ENCODE measurements at places on chromosomes 12 and 14. TPM values are rescaled to one million over a fixed set of nuclear protein-coding genes. Genes with fewer than 3 reads are reported as not detected.

Gene FBLN5
- 0.27 TPM for polyA plus RNA-seq

- no peaks in the 10 kb centered on the region for H3K36me3 ChIP-seq
- peaks cover 13% of the 10 kb centered on the region for H3K4me1 ChIP-seq
- no peaks in the 10 kb centered on the region for H3K27me3 ChIP-seq
- no peak overlapping the region for H3K4me3 ChIP-seq
- H3K27ac ChIP-seq = no peak overlapping the region
- DNase-seq = no peak
Observed at GRCh38 chr12:107322063-107322462, 228.7 kb upstream of the CRY1 start.

- no peaks in the 10 kb centered on the region for H3K27me3 ChIP-seq
- DNase-seq = no peak
Observed at GRCh38 chr12:130428116-130428515, 90.4 kb downstream of the PIWIL1 start.

Gene ENDOU
- 0.28 TPM for polyA plus RNA-seq

Gene ACVRL1
- not detected for polyA plus RNA-seq

GRCh38 chr14:95229749-95230148 is 72.4 kb upstream of the DICER1 start:
- no peak overlapping the region for H3K4me3 ChIP-seq
- no peaks in the 10 kb centered on the region for H3K27me3 ChIP-seq
- no peak overlapping the region for H3K27ac ChIP-seq
- no peaks in the 10 kb centered on the region for H3K36me3 ChIP-seq
- DNase-seq = no peak
- peaks cover 11% of the 10 kb centered on the region for H3K4me1 ChIP-seq

DNA sequence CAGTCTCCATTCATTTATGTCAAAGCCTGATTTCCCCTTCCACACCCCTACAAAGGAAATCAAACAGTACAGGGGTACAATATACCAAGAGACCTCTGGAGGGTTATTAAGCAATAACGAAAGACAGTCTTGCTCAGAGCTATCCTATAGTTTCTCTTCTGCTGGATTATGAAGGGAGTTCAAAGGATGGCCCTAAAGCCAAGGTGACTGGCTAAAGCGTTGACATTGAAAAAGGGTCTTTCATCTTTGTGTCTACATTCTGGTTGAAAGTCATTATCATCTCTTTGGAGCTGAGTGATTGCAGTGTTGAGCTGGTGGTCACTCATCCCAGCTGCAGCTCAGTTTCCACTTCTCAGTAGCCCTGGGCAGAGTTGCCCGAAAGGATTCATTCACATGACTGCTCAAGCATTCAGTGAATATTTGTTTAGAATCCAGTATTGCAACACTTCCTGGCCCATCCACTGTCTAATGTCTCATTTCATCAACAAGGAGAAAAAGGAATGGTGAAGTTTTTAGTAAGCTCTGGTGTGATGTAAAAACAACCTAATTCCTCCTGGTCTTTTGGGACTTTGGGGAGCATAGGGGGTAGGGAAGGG is 19.2 kb upstream of the TBX5 start:
- no peak for DNase-seq
- H3K27ac ChIP-seq = no peak overlapping the region
- peaks cover 3% of the 10 kb centered on the region for H3K27me3 ChIP-seq
- no peak overlapping the region for H3K4me3 ChIP-seq
- H3K4me1 ChIP-seq = no peaks in the 10 kb centered on the region

DNA sequence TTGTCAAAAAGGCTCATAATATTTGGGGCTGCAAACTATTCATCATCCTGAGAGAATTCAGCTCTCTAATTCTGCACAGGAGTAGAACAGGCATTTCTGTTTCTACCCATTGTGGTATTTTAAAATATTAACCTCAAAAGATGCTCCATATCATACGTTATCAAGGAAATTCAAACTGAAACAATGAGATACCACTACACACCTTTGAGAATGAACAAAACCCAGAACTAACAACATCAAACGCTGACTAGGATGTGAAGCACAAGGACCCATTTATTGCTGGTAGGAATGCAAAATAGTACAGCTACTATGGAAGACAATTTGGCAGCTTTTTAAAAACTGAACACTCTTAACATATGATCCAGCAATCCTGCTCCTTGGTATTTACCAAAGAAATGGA is 171.8 kb downstream of the DUSP6 start:
- H3K36me3 ChIP-seq = no peaks in the 10 kb centered on the region
- no peak overlapping the region for H3K4me3 ChIP-seq
- peaks cover 29% of the 10 kb centered on the region for H3K4me1 ChIP-seq
- no peak for DNase-seq
- peak overlapping the region; percentile 74 for H3K27ac ChIP-seq

DNA sequence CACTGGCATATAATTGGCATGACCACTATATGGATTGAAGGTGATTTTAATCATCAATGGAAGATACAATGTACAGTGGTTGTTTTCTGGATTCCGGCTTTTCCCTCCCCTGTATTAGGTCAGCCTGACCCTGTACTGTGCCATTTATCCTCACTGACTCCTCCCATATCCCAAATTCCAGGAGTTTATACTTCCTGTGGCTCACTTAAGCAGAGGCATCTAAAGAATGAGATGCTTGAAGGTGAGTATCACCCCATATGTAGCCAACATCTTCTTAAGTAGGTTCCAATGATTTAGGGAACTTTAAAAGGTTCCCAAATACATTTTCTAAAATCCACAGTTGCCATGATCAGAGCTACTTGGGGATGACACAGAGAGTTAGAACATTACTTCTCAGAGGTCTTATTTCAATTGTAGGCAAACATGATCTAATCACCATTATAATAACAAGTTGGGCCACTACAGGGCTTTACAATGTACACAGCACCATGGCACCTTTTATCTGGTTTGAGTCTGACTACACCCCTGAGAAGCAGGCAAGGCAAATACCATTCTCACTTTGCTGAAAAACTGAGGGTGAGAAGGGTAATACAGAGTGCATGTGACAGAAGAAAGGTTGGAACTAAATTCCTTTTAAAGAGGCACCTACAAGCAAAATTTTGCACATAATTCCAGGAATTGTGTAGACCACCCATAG is 212.3 kb upstream of the GARIN6 start:
- H3K27me3 ChIP-seq = no peaks in the 10 kb centered on the region
- H3K27ac ChIP-seq = no peak overlapping the region
- no peak for DNase-seq
- no peaks in the 10 kb centered on the region for H3K4me1 ChIP-seq
- H3K4me3 ChIP-seq = no peak overlapping the region
- no peaks in the 10 kb centered on the region for H3K36me3 ChIP-seq

GRCh38 chr14:75981426-75982265 is at the start of gene TGFB3:
Gene TGFB3 (minus strand): TSS chr14:75981995. CDS start chr14:75980893, 1,102 bp downstream.
- peak; percentile 7 for DNase-seq
- peaks cover 20% of the 10 kb centered on the region for H3K4me1 ChIP-seq
- H3K4me3 ChIP-seq = peak within 1 kb of the TSS; percentile 53
- H3K36me3 ChIP-seq = no peaks in the 10 kb centered on the region
- H3K27me3 ChIP-seq = no peaks in the 10 kb centered on the region
